Hair follicle dermal papilla cell (primary cell): ENCODE measurements at places on chromosomes 16 and 17. TPM values are rescaled to one million over a fixed set of nuclear protein-coding genes. Genes with fewer than 3 reads are reported as not detected.

Gene CES5A
- not detected in 2 replicates for total RNA-seq

Gene P2RX5
- not detected in 2 replicates for total RNA-seq

Gene RAP1GAP2
- 2.1 and 2.9 TPM in 2 replicates for total RNA-seq

Gene KRT12
- total RNA-seq: not detected in 2 replicates

Gene CCL8
- total RNA-seq: 0.12 and 0.32 TPM in 2 replicates

Gene TMEM238L
- total RNA-seq: not detected in 2 replicates

Gene KRTAP17-1
- not detected in 2 replicates for total RNA-seq

Gene TMEM220
- total RNA-seq: 5.2 and 5.4 TPM in 2 replicates

Gene GPR179
- not detected in 2 replicates for total RNA-seq

Gene KRTAP4-3
- not detected in 2 replicates for total RNA-seq

Gene TEDC2
- total RNA-seq: 1.1 and 1.2 TPM in 2 replicates

Gene OR4D2
- not detected in 2 replicates for total RNA-seq

Gene CBFA2T3
- total RNA-seq: under 0.01 and 0.16 TPM in 2 replicates

Gene DNASE1L2
- 0.85 and 0.97 TPM in 2 replicates for total RNA-seq
